Activated naive CD4-positive, alpha-beta T cell treated with anti-CD3 and anti-CD28 coated beads, Interleukin-2, amount 50 U/mL, for 16 hours (primary cell): ENCODE measurements at places on chromosomes 3 and 15.
A peak's percentile ranks its signal among the peaks of the same experiment; 100 is the strongest.

DNA sequence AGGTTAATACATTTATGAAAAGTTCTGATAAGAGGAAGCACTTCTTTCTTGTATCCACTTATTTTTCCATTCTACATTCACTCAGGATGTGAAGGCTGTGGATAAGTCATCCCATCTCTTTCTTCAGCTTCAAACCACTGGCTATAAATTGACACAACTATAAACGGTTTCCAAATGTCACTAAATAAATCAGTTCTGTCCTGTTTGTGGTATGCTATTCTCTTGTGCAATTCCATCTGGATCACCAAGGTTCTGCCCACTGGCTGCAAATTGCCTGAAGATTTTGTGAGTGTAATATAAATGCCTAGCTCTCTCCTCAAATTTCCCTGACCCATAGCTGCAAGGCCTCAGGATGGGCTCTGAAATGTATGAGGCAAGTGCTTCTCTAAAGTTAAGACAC is 7.1 kb upstream of the LMOD3 start:
- DNase-seq = no peak

GRCh38 chr15:27757052-27757451 is 342.1 kb downstream of the OCA2 start:
- DNase-seq = no peak

GRCh38 chr3:148646126-148646665 is 51.5 kb upstream of the AGTR1 start:
- no peak for DNase-seq

GRCh38 chr15:62968699-62969098 is 73.8 kb upstream of the TPM1 start:
- no peak for DNase-seq

GRCh38 chr3:184505076-184505878 is 56.3 kb upstream of the EPHB3 start:
- no peak for DNase-seq

DNA sequence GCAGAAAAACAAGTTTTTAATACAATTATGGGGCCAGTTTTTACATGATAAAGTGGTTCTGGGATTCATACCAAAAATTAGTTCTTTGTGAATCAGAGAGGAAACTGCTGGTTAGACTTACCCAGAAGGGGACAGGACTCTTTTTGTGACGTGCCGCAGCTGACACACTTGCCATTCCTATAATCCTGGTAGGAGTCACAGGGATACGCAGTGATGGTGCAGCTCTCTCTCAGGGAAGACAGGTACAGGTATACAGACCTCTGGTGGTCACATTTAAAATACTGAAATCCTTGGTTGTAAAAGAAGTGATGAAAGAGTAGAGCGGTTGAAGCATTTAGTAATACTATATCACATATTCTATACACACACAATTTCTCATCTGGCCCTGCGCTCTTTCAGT is 20.2 kb upstream of the TMEM41A start:
- DNase-seq = no peak

GRCh38 chr15:69793781-69794451 is 303.8 kb downstream of the TLE3 start:
- DNase-seq = no peak

DNA sequence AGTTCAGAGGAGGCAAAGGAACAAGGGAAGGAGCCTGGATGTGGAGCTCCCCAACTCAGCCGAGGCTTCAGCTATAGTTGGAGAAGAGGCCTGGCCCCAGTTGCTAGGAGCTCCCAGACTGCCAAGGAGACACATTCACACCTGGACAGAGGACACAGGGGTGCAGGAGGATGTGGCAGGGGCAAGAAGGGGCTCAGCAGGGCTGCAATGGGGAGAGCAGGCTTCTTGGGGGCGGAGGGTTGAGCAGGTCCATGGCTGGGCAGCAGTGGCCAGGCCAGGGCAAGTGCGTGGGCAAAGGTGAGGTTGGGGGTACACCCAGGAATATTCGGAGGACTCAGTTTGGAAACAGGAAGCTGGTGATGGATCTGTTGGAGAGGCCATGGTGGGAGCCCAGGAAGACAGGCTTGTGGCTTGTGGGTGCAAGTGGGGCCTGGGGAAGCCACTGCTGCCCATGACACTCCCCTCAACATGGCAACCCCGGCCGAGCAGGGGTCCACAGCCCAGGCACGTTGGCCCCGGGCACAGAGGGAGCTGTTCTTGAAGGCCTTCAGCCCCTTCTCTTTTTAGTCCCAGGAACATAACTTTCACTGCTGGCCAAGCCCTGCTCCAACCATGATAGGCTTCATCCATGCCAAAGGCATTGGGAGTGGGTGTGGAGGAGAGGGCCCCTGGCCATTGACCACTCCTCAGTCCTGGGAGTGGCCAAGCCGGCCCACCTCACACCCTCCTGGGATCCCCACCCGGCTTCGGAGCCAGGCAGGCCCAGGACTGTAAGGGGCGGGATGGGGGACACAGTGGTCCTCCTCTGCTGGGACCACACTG is 33.3 kb downstream of the TSPAN3 start:
- peak; percentile 9 for DNase-seq

- no peak for DNase-seq
These were observed 25.6 kb downstream of the GYG1 start for GRCh38 chr3:149016669-149017541.

DNA sequence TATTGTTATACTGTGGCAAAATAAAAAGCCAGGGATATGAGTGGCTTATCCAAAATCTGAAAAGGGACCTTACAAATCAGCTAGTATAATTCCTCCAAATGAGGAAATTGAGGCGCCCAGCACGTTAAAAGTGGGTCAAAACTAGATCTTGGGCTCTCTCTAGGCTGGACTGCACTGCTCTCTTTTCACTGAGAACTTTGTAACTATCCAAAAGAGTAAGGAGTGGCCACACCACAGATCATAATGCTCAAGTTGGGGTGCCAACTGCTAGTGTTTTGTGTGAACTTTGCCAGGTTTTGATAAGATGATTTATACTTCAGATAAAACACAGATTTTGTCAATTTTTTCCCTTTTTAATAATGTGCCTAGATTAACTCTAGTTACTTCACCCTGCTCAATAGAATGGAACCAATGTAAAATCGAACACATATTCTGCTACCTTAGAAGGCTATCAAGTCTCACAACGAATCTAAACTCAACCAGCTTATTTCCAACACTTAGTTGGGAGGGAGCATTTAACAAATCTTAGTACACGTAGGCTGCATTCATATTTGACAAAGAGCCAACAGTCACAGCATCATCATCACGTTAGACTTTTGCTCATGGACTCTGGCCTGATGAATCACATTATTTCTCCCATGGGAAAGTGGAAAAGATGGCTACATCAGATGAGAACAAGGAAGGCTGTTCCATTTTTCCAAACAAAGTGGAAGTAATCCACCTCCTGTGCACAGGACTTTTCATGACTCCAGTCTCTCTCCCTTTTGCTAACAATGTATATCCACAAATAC is 64.4 kb downstream of the ABI3BP start:
- DNase-seq = no peak

DNA sequence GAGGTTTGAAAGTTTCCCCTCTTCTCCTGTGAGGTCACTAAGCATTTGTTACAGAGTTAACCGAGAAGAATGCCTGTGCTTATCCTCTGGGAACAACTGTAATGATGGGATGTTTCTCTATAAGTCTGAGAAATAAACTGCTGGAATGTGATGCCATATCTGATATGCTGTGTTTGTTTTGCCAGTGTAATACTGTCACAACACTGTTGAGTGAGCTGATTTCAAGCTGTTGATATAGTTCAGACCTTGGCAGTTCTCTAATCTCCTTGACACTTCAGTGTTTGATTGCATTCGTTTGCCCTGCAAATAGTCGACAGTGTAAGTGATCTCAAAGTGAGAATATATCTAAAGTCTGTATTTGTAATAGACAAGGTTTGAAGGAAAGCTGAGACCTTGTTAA is 73.3 kb downstream of the PTPRG start:
- DNase-seq = no peak

- no peak for DNase-seq
These were observed 5.4 kb downstream of the FBXL22 start for GRCh38 chr15:63602595-63602994.

- no peak for DNase-seq
These were observed 343.9 kb upstream of the SGO1 start for GRCh38 chr3:20529911-20530310.

- no peak for DNase-seq
These were observed 6.0 kb downstream of the KCNMB3 start for GRCh38 chr3:179244878-179245277.

DNA sequence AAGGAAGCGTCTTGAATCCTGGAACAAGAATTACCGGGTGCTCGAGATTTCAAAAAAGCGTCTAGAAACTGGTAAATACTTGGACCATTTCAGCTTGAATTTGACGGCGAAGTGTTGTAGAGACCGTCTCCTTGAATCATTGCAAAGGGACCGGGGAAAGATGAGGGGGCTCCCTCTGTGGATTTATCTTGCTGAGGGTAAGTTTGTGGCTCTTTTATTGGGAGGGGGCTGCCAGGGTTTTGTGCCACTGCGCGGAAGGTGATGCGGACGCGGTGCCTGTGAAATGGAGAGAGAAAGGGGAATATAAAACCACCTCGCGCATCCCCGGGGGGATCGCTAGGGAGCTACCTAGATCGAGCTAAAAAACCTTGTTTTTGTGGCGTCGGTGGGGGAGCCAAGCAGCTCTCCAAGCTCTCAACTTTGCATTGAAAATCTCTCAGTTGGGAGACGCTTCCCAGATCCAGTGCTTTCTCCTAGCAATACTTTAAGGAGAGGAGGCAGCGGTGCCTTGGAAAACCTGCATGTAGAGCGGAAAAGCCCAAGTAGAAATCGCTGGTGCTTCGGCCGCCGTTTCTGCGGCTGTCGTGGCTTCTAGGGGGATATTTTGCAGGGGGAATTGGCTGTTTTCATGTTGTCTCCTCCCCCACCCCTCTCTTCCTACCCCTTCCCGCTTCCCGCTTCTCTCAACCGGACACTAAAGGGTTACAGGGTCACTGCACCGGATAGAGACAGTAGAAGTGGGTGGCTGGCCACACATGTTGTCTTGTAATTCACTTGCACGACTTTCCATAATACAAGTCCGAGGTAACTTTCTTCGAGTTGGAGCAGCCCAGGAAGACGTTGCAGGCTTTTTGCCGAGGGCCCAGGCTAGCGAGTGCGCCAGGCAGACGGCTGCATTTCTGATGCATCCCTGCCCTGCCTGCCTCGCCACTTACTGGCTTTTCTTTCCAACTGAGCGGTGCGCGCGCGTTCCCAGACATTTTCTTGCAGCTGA is 187.6 kb downstream of the NLGN1 start:
- no peak for DNase-seq

GRCh38 chr3:172216911-172217310 is 177.5 kb downstream of the FNDC3B start:
- no peak for DNase-seq

GRCh38 chr15:77160562-77161478 is 89.9 kb upstream of the TSPAN3 start:
- DNase-seq = no peak
